ENCODE measurements at places on chromosomes 16 and 17.

DNA sequence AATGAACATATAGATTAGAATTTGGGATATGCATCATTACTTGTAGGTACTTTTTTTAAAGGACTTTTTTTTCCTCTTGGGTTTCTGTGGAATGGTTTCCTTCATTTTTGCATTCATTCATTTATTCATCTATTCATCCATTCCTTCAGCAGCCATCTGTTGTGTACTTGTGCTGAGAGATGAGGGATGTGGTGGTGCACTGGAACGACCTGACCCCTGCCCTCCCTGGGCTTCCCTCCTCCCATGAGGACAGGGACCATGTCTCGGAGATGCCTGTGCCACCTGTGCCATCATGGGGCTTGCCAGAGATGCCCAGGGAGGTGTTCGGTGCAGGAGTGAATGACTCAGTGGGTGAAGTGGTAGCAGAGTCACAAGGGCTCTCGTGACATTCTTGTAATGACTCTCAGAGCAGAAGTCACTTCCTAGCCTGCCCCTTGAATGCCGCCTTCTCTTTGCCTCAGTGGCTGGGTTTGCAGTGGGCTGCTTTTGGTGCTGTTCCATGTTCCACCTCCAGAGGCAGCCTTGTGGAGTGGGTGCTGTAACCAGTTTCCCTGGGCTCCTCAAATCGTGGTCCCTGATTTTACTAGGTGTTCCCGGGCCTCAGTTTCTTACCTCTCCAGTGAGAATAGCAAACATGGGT is 43.9 kb downstream of the CLEC16A start:
- DNase-seq = peak; percentile 85

GRCh38 chr17:2710803-2711607 is 559 bp downstream of the CLUH start:
- peak; percentile 64 for DNase-seq

DNA sequence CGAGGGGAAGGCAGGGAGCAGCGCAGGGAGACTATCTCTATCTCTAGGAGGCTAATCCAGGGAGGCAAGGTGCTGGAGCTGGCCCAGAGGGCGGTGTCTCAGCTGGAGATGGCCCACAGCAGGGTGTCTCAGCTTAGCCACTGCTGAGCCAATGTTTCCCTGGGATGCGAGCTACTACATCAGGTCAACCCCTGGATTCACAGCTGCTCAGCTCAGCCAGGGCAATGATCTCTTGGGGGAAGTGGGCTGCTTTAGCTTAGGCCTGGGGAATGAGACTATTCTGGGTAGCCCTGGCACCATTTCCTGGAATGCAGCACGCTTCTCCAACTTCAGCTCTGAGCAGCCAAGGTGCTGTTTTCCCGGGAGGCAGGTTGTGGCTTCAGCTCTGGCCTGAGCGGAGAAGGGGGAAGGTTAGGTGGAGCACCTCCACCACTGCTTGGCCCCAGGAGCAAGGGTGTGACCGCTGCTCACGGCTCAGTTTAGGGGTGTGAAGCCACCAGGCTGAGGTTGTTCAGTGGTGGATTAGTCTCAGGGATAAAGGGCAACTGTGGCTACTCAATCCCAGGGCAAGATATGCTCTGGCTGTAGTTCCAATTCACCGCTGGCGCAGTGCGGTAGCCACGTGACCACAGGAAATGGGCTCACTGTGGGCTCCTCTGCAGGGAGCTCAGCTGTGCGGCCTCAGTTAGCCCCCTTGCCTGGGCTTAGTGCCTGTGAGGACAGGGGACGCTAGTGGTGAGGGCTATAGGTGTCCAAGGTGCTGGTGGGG is 5.2 kb upstream of the PRSS21 start:
- DNase-seq = no peak

DNA sequence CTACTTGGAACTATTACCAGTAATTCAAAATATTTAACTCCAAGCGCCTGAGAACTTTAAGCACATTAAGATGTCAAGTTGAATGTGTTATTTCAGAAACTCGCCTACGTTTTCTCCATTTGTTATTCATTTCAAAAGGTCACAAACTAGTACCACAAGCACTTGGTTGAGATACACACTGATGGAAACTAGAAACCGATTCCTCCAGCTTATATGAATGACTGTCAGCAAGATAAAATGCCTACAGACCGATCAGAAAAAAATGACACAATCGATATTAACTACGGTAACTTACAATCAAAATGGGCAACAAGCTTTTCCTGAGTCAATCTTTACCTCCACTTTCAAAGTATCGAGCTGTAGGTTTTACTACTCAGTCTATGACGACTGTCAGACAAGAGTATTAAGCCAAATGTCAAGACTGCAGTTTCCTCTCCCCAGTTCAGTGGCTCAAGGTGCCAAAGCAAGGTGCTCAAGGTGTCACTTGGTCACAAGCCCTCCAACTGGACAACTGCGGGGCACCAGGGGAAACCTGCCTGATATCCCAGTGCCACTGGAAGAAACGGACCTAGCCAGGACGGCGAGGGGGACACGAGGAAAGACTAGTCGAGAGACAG is 678 bp downstream of the SRP68 start:
- peak; percentile 56 for DNase-seq

- peak; percentile 21 for DNase-seq
These were observed 200.3 kb downstream of the SEC14L1 start for GRCh38 chr17:77341069-77341541.

- no peak for DNase-seq
These were observed 158.2 kb downstream of the FOXL1 start for GRCh38 chr16:86736502-86736901.

DNA sequence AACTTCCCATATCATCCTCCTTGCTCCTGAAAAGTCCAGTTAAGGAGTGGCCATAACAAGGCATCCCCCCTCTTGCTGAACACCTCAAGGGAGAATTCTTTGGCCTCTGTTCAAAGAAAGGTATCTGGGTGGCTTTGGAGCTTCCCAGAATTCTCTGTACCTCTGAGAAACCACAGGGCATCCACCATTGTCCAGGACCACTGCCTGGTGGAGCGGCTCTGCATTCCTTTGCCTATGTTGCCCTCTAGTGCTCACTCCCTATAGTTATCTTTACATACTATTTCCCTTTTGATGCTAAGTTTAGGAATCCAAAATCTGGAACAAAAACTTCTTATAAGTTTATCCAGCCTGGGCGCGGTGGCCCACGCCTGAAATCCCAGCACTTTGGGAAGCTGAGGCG is 30.3 kb downstream of the CHD9NB start:
- DNase-seq = no peak

DNA sequence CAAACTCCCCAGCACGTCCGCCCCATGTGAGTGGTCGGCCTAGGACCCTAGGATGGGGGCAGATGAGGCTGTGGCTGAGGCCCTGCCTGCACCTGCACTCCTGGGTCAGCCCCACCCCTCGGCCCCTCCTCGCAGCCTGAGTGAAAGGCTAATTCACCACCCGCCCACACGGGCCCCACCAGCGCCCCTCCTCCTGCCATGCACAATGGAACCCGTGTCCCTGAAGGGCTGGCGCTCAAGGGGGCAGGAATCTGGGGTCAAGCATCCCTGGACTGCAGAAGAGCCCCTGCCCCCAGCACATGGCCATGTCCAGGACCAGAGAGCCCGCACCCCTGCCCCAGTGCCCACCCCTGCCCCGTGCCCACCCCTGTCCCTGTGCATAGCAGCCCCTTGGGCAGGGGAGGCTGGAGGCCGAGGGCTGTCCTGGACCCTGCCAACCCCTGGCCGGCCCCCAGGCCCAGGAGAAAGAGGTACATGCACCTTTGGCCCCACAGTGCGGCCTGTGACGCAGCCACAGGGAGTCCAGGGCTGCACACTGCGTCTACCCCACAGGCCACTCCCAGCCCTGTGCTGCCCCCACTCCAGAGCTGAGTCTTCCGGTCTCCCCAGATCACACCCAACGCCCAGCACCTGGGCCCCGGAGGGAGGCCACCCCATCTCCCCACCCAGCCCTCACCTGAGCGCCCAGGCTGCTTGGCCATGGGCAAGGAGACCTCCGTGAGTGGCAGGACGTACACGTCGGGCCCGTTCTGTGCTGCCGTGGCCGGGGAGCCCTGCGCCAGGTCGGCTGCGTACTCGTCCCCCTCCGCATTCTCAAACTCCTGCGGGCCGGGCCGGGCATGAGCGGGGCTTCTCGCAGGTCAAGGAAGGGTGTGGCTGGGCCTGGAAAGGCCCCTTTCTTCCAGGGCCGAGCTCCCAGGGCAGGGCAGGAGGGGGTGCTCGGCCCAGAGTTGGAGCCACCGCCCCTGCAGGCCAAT is 34.6 kb upstream of the PVALEF start:
- DNase-seq = no peak

GRCh38 chr17:63609816-63610573 is 9.3 kb downstream of the TACO1 start:
- no peak for DNase-seq

GRCh38 chr17:6639586-6640535 is 650 bp downstream of the KIAA0753 start:
- DNase-seq = no peak

- no peak for DNase-seq
These were observed 26.2 kb downstream of the CPNE2 start for GRCh38 chr16:57118461-57119084.
